ENCODE measurements at places on chromosomes 1 and 21.

GRCh38 chr1:208782186-208782585 is 538.0 kb upstream of the PLXNA2 start:
- no peak for DNase-seq

DNA sequence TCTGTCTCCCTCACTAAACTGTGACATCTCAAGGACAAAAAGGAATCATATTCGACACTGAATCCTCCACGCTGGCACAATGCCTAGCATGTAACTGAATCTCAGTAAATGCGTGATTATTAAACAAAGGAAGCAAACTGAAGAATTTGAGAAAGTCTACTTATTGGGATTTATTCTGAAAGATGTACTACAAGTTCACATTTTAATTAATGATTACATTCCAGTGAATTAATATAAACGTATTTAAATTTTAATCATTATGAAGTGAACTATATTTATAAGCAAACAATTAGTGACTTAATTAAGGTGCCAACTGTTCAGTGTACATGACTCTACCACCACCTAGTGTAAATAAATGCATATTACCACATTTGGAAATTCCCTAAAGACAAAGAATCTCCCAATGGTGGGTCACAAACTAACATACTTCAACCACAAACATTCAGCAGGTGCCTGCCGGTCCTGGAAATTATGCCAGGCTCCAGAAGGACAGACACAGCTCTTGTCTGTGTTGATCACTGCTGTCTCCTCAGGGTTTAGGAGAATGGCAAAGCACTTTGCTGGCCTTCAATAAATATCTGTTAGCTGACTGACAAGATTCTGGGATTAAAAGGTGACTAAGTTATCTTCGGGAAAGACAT is 56.3 kb downstream of the SMYD3 start:
- no peak for DNase-seq

DNA sequence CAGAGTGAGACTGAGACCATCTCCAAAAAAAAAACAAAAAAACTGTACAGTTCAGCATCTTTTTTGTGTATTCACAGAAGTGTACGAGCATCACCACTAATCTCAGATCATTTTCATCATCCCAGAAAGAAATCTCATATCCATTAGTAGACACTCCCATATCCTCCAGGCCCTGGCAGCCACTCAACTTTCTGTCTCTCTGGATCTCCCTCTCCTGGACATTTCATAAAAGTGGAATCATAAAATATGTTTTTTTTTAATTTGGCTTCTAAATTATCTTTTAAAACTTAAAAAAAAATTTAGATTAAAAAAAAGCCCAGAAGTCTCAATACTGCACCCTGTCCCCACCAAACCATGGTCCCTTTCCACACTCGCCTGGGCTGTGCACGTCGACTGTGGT is 22.1 kb downstream of the RIPPLY3 start:
- DNase-seq: no peak

DNA sequence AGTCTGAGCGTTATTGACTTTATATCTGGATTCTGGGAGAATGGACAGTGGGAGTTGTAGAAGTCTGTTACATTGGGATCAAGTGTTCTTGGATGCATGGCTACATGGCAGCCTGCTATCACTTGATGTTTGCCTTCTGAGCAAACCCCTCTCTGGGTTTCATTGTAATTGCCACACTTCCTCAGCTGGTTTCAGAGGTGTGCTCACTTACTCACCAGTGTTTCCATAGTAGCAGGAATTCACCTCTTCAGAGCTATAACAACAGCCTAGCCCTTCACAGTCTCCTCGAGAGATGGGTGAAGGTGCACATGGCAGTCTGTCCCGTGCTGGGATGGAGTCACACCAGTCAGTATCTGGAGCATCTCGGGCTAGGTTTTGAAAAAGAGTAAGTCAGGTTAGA is 2.6 kb downstream of the ZP4 start:
- DNase-seq: no peak

GRCh38 chr1:208256091-208256490 is 11.9 kb upstream of the PLXNA2 start:
- DNase-seq: no peak

GRCh38 chr1:101338714-101339430 is 102.1 kb downstream of the S1PR1 start:
- no peak for DNase-seq

DNA sequence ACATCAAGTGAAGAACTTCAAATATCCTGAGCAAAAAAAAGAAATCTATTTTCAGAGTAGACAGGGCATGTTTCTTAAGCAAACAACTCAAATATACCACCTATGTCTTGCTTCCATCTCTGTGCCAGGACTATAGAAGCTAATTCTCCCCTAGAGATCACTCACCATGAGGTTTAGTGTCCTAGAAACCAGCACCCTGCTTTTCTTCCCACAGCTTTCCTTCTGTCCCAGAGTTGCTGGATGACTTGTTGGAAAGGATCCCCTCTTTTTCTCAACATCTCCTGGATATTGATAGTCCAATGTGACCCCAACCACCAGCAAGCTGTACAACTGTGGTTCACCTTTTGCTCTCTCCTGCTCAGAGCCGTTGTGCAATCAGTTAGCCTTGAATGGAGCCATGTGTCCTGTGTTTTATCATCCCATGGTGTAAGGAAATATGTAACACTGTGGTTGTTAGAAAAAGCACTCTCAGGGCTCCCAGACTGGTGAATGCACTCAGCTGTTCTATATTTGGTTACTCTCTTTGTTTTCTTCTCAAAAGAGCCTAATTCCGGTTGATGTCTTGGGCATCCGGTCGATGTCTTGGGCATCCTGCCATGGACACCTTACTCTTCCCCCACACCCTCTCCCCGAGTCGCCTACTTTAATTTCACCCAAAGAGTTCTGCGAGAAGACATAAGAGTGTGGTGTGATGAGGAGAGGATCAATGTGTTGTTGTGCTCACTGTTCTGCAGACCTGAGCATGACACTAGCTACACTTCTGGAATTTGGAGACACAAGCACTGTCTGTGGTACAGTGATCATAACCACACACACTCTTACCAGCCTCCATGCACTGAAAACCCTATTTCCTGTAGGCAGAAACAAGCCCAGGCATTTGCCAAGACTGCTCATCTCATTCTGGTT is 1.7 kb downstream of the TNFSF4 start:
- DNase-seq: peak; percentile 52

GRCh38 chr1:208085655-208086515 is 158.3 kb downstream of the PLXNA2 start:
- DNase-seq: no peak

GRCh38 chr1:232553050-232553754 is 76.7 kb downstream of the SIPA1L2 start:
- DNase-seq: no peak

- no peak for DNase-seq
These were observed 370.1 kb downstream of the PTBP2 start for GRCh38 chr1:97091679-97092078.

DNA sequence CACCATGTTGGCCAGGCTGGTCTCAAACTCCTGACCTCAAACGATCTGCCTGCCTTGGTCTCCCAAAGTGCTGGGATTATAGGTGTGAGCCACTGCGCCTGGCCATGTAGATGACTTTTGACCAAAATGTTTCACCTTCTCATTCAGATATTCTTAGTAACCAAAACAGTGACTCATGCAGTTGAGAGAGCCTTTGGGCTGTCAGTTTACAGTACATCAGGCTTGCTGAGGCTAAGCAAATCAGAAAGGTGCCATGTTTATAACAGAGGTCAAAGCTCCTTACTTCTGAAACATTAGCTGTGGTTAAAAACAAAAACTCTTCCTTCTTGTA is 21.0 kb downstream of the CNIH4 start:
- DNase-seq: no peak

GRCh38 chr1:165717918-165718515 is 19.7 kb upstream of the ALDH9A1 start:
- peak; percentile 32 for DNase-seq

- DNase-seq: no peak
These were observed 7.1 kb upstream of the THEM5 start for GRCh38 chr1:151860504-151861187.

DNA sequence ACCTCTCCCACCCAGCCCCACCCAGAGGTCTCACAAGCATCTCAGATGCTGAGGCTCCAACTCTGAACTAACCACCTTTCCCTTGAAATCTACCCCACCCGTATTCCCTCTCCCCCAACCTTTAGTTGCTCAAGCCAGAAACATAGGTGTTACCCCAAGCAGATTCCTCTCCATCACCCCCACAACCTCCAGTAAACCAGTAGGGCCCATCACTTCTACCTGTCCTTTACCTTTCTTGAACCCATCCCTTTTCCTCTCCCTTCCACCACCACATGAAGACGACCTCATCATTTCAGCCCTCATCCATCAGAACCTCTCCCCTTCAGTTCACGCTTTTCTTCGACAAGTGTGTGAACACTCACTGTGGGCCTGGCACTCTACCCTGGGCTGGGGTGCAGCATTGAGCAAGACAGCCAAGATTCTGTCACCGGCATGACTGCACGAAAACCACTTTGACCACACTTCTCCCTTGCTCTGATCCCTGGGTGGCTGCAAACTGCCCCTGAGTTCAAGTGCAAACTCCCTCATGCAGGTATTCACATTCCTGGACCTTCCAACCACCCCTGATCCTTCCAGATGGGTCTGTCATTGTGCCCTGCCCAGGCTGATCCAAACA is 65.5 kb upstream of the LAPTM5 start:
- no peak for DNase-seq

GRCh38 chr21:32597205-32597604 is 11.9 kb upstream of the TCP10L start:
- peak; percentile 44 for DNase-seq

- no peak for DNase-seq
These were observed 109.0 kb downstream of the HMGB4 start for GRCh38 chr1:33972676-33973395.

DNA sequence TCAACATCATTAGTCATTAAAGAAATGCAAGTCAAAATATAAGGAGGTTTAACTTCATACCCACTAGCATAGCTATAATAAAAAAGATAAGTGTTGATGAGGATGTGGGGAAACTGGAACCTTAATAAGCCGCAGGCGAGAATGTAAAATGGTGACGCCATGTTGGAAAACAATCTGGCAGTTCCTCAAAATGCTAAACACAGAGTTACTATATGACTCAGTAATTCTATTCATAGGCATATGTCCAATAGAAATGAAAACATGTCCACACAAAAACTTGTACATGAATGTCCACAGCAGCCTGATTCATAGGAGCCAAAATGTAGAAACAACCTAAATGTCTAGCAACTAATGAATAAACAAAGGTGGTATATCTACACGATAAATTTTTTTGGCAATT is 23.2 kb downstream of the DDX59 start:
- DNase-seq: no peak

DNA sequence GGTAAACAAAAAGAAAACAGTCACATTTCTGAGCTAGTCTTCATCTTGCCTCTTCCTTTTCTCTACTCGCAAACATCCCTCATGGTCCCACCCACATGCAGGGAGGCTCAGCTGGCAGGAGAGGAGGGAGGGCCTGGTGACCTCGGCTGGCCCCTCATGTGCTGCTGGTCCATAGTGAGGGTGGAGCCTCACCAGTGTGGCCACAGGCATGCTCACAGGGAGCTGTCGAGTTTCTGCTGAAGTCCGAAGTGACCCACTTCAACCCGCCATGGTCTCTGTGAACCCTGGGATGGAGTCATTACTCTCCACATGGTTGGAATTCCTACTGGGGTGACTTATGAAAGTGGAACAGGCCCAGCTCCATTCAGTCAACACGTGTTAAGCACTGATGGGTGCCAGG is 253.4 kb downstream of the RHOU start:
- no peak for DNase-seq

- DNase-seq: peak; percentile 83
These were observed 33.3 kb upstream of the KCNE1 start for GRCh38 chr21:34545079-34545884.

DNA sequence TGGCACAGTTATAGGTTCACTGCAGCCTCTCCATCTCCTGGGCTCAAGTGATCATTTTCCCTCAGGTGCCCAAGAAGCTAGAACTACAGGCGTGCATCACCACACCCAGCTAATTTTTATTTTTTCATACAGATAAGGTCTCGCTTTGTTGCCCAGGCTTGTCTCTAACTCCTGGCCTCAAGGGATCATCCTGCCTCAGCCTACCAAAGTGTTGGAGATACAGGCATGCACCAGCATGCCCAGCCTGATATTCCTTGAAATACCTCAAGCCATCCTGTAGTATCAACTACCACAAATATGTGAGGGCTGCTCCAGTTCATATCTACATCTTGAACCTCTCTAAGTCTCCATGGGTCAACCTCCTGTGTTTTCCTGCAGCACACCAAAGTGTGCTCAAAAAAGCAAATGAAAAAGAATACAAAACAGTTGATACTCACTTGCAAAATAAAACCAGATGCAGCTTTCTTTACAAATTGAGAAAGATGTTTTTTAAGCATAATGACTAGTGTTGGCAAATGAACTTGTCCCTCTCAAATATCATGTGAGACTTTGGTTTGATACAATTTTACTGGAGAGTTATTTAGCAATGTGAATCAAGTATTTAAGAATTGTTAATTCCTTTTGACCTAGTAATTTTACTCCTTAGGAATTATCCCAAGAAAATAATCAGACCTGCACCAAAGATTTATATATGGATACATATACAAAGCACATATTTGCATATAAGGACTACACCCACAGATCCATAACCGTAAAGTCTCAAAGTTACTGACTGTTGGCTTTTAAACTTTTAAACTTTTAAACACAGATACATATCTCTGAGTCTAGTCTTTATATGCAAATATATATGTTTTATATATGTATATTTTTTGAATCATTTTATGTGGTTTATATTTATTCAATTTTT is 197.7 kb downstream of the NRIP1 start:
- DNase-seq: no peak

- no peak for DNase-seq
These were observed 96.8 kb upstream of the RUNX3 start for GRCh38 chr1:25026730-25027450.

- no peak for DNase-seq
These were observed 10.9 kb upstream of the IL20 start for GRCh38 chr1:206854401-206855129.

- no peak for DNase-seq
These were observed 381.8 kb downstream of the RRAGC start for GRCh38 chr1:38477811-38478210.

GRCh38 chr1:117579221-117579906 is 26.5 kb upstream of the TENT5C start:
- no peak for DNase-seq

DNA sequence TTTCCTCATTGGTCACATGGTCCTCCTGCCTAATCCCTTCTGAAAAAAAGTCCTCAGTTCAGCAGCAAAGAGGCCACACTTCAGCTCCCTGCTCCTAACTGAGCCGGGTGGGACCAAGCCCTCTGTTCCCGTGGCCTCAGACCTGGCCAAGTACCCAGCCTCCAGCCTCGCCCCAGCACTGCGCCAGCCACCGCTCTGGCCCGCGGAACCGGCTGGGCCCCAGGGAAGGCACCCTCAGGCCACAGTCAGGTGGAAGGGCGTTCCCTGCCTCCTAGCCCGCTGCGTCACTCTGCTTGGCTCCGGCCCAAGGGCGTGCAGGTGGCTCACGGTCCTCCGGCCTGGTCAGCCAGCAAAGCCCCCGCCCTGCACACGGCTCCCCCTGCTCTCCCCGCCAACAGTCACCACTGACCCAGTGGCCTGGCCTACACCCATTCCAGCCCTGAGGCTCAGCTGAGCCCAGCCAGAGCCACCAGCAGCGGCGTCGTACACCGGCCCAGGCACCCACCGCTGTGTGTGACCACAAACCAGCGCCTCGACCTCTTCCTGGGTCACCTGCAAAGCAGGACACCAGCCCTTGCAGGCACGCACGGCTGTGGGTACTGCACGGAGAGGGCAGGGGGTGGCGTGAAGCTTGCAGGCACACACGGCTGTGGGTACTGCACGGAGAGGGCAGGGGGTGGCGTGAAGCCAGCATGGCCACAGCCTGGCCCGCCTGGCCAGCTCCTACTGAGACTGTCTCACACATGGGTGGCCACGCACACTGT is 19.4 kb downstream of the NADK start:
- DNase-seq: no peak

- no peak for DNase-seq
These were observed 391.4 kb downstream of the MRPL39 start for GRCh38 chr21:25215698-25216384.
